ENCODE measurements at places on chromosomes 6 and 20.

GRCh38 chr6:21524201-21524600 is 69.3 kb upstream of the SOX4 start:
- no peak for DNase-seq

- no peak for DNase-seq
These were observed 4.6 kb downstream of the VARS2 start for GRCh38 chr6:30918670-30919069.

DNA sequence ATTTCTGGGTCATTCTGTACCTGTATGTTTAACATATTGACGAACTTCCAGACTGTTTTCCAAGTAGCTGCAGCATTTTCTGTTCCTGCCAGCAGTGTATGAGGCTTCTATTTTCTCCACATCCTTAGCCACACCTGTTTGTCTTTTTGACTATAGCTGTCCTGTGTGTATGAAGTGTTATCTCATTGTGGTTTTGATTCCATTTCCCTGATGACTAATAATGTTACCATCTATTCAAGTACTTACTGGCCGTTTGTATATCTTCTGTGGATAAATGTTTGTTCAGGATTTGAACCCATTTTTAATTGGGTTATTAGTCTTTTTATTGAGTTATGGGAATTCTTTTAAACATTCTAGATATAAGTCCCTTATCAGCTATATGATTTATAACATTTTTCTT is 95.2 kb downstream of the JAG1 start:
- DNase-seq: no peak

GRCh38 chr6:87558446-87558845 is 31.3 kb downstream of the RARS2 start:
- no peak for DNase-seq

- no peak for DNase-seq
These were observed at the start of gene OR2B3 for GRCh38 chr6:29087213-29087612. OR2B3 (minus strand) TSS chr6:29087313; CDS start chr6:29087248, 65 bp downstream.

GRCh38 chr20:1368448-1369199 is 24.2 kb downstream of the FKBP1A start:
- DNase-seq: no peak
